ENCODE measurements at places on chromosomes 7 and 10.

DNA sequence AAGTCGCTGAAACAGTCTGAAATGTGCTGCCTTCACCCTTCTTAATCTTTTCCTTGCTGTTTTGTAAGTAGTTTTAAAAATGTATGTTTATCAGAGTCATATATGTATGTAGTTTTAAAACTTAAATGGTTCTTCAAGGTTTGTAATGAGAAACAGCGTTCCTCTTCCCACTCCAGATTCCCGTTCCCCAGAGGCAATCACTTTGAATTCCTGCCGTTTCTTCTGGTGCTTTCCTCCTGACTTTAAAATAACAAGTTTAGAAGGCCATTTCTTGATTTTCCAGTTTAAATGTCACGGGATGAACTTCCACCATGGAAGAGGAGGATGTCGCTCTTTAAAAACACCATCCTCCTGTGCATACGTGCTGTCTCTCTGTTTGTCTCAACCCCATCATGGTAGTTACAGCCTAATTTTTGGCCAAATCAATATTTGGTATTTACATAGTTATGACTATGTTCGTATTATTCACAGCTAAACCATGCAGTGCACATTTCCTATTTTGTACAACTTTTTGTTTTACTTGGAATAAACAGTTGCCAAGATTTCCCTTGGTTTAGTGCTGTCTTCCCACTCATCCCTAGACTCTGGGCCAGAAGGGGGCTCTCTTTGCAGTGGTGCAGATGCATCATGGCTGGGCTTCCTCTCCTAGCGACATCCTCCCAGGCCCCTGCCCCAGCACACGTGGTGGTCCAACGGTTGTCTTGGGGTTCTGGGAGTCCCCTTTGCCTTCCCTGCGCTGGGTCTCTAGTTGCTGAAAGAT is 151.4 kb downstream of the PTPN20 start:
- DNase-seq: no peak

GRCh38 chr10:1658658-1659057 is 78.7 kb downstream of the ADARB2 start:
- no peak for DNase-seq

GRCh38 chr7:128094686-128095085 is 63.4 kb upstream of the LRRC4 start:
- DNase-seq: no peak

DNA sequence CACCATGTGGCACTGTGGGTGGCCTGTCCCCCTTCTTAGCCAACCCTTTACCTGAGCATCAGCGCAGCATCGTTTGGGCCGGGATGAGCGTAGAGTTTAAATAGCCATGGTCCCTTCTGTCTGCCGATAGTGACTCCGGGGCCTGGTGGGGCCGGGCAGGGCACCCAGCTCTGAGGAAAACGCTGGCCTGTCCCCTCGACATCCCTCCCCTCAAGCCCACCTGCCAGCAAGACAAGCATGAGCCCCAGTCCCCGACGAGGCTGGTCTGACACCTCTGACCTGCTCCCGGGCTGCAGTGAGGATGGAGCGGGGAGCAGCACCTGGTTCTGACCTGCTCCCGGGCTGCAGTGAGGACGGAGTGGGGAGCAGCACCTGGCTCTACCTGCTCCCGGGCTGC is 31.1 kb upstream of the CNPY1 start:
- no peak for DNase-seq

GRCh38 chr10:13390604-13391522 is 42.8 kb upstream of the SEPHS1 start:
- DNase-seq: no peak

- DNase-seq: no peak
Measured at GRCh38 chr7:31741852-31742251, 54.8 kb downstream of the PPP1R17 start.

GRCh38 chr10:62374862-62375710 is 917 bp downstream of the ZNF365 start:
- no peak for DNase-seq

DNA sequence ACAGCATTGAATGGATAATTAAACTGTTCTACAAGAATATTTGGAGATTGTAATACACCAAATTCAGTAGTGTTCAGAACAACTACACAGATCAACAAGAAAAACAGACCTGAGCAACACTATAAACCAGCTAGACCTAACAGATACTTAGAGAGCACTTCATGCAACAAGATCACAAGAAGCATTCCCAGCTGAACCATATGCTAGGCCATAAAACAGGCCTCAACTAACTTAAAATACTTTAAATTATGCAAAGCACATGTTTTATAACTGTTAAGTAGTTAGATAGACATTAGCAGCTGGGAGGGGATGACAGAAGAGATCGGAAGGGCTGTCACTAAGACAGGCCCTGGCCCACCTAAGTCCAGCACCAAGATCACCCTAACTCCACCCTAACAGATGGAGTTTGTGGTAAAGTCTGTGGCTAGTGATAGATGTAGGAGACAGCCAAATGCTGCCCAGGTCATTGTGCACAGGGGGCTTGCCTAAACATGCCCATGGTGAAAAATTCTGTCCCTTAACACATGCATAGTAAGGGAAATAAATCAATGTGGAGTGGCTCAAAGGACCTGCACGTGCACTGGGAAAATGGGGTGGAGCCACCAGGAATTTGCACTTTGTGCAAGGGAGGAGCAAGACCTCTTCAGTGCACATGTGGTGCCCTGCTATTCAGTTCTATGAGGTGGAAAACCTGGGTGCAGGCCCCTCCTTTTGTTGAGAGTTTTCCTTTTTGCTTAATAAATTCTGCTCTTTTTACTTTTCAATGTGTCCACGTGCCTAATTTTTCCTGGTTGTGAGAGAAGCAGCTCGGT is 567.8 kb upstream of the NRG3 start:
- no peak for DNase-seq

GRCh38 chr10:12491491-12491890 is 142.1 kb downstream of the CAMK1D start:
- no peak for DNase-seq

- no peak for DNase-seq
Measured at GRCh38 chr10:60845038-60845437, 66.8 kb downstream of the CDK1 start.

DNA sequence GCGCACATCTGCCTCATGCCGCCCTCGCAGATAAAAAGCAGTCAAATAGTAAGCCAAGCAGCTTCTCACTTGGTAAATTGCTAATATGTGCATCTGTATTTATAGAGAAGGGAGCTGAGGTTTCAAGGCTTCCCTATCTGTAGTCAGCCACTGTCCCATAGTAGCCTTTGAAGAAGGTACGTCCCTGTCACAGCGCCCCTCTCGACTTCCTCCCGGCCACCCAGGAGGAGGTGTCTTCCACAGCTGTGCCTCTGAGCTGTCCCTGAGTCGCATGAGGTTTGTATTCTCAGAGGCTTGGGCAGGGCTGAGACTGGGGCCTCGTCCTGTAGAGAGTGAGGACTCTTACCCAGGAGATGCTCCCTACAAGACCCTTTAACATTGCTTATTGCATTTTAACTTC is 49.0 kb downstream of the SPOCK2 start:
- no peak for DNase-seq

- DNase-seq: peak; percentile 60
Measured at GRCh38 chr10:5434017-5434753, 21.8 kb downstream of the NET1 start.

DNA sequence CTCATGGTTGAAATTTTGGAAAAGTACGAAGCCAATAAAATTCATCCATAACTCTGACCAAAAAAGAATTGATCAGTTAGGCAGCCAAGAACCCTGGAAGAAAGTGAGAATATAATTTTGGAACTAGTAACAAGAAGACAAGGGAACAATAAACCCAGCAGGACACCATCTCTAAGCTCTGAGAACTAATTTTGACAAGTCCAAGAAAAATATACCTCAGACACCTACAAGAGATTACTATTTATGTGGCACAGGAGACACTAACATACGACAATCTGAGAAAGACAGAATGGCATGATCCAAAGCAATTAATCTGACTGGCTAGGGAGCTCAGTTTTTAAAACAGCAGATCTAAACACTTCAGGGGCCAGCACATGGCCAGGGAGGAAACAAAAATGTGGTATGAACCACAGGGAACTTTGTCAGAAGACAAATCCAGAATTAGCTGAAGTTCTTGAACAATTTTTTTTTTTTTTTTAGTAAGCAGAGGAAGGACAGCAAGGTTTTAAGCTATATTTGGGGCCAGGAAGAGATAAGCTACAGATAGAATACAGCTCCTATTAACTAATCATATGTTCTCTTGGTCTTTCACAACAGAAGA is 38.9 kb downstream of the PARD3 start:
- DNase-seq: peak; percentile 24

GRCh38 chr10:77299320-77299719 is 338.3 kb downstream of the KCNMA1 start:
- no peak for DNase-seq

DNA sequence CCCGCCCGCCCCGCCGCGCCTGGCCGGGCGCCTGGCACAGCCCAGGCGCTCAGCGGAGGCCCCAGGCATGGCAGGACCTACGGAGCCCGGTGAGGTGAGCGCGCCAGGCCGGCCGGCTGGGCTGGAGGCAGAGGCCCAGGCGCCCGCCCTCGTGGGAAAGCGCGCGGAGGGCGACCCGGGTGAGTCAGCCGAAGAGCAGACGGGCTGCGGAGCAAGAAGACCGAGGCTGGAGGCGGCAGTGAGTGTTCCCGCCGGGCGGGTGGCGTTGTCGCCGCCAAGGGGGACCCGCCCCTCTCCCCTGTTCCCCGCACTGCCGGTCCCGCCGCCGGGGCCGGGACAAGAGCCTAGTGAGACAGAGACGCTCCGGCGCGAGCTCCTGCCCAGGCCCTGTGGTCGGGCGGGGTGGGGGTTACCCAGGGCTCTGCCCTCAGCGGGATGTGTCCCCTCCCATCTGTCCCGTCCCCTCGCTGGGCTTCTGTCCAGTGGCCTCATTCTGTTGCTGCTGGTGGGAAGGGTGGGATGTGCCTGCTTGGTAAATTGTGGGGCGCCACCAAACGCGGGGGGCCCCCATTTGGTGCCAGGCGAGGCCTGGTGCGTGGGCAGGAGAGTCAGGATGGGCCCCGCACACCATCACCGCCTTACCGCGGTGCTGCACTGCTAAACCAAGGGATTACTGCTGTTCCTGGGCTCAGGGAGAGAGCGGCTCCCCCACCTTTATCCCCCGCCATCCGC is 17.0 kb upstream of the NODAL start:
- DNase-seq: peak; percentile 63

DNA sequence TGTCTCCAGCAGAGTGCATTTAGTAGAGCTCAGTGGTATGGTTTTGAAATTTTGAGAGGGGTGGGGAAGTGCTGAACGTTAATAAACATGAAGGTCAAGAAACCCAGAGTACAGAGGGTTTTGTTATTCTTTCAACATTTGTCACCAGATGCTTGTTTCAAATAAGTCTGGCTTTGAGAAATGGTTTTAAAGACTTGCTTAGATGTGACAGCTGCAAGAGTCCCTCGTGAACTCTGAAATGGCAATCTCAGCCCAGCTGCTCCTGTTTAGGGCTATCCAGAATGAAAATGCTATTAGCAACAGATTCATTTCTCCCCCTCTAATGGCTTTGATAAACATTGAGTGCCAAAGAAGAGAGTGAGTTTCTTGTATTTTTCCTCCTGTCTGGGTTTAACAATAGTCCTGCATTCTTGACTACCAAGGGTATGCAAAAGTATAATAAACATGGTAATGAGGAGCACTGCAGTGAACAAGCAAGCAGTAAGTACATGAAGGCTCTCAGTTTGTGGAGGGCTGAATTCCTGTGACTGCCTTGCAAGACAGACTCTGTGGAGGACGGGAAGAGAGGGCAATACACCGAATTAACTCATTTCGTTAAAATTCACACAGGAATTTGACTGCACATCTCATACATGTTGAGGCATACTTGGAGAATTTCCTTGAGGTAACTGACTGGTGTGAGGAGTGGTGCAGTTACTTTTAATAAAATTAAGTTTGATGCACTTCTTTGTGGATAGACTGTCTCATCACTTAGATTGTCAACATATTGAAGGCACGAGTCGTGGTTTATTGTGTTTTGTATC is 490.9 kb downstream of the REEP3 start:
- no peak for DNase-seq

GRCh38 chr7:126079151-126079550 is 1149.5 kb upstream of the POT1 start:
- no peak for DNase-seq

- no peak for DNase-seq
Measured at GRCh38 chr10:120833222-120833928, 17.8 kb upstream of the WDR11 start.

DNA sequence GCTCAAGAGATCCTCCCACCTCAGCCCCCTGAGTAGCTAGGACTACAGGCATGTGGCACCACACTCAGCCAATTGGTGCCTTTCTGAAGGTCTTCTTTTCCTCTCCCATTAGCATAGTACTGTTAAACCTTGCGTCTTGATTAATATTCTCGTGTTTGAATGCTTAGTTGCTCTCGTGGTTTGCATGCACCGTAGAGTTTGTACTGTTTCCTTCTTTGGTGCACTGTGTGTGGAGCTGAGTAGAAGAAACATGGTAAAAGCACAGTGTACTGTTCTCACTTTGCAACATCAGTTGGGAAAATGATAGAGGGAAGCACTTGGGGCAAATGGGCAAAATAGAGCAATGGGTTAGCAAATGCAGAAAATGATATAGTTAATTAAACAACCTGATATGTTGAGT is 27.6 kb upstream of the RPA3 start:
- DNase-seq: no peak

DNA sequence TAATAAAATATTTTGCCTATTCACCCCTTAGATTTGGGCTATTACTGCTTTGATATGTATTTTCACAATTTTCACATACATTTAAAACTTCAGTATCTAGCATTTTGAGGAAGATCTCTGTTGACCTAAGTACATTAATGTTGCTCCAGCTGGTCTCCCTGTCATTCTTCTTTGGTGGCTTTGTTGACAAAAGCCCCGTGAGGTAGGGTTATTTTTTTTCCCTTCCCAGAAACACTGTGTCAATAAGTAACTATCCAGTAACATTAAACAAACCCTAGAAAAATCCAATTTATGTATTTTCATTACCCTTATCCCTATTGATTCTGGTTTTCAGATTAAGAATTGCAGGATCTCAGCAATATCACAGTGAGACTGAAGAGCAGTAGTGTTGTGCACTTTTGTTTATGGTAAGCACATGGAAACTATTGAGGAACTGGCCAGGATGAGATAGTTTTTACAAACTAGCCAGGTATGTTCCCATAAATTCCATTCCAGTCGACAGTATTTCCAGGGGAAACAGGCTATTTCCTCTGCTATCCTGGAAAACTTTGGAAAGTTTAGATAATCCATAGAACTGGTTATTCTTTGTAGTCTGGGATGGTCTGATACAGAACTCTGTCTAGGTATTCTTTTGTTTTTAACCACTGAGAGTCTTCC is 198.2 kb downstream of the PON1 start:
- no peak for DNase-seq
